ENCODE measurements at places on chromosomes 1 and 21.

DNA sequence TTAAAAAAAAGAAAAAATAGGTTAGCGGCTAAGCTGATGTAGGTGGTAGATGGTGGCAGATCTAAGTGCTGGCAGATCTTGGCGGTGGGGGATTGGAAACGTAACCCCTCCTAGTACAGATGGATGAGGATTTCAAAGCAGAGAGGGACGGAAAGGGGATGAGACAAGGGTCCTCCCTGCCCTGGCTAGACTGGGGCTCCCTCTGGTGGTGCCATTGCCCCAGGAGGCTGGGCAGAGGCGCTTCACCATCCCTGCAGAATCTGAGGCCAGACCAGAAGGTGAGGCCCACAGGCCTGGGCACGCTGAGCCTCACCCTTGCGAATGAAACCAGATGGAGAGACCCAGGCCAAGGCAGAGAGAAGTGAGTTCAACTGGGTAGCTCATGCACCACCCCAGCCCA lies 7.0 kb upstream of the PLEKHA6 start:
- DNase-seq, result no peak

GRCh38 chr1:160429702-160430535 lies 29.6 kb downstream of the VANGL2 start:
- no peak for DNase-seq

- DNase-seq, result no peak
Measured at GRCh38 chr1:33008051-33008914, 28.4 kb downstream of the AK2 start.

- no peak for DNase-seq
Measured at GRCh38 chr1:71908303-71908702, 374.0 kb downstream of the NEGR1 start.

- DNase-seq, result no peak
Measured at GRCh38 chr1:180231936-180232335, 1.9 kb downstream of the LHX4 start.

- DNase-seq, result no peak
Measured at GRCh38 chr1:160789702-160790611, 6.0 kb upstream of the LY9 start.

DNA sequence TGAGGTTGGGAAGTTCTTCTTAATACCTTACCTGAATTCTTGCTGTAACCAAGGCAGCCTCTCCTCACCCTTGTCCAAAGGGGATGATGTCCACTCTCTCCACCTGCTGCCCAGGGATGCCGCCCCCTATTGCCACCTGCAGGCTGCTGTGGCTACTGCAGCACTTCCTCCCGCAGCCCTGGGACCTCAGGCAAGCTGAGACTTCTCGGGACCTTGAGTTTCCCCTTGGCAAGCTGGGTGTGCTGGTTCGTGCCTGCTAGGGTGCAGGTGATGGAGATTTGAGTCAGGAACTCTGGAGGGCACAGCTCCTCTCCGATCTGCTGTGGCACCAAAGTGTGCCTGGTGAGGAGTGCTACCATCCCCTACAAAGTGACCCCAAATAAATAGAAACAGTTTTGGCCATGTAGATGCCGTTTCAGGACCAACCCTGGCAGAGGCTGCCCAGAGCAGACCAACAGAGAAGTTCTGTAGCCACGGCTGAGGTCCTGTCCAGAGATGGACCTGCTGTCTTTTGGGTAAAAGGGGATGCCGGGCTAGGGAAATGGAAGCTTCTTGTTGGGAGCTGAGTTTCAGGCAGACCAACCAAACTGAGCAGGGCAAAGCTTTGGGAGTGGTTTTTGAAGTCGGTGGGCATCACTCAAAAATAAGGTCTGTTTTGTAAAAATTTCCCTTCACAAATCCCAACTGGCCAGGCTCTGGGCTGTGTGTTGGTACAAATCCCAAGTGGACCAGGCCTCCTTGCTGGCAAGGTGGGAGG lies 31.7 kb downstream of the RUNX3 start:
- peak; percentile 31 for DNase-seq

- DNase-seq, result no peak
Measured at GRCh38 chr1:15325375-15326085, 78.5 kb downstream of the FHAD1 start.

DNA sequence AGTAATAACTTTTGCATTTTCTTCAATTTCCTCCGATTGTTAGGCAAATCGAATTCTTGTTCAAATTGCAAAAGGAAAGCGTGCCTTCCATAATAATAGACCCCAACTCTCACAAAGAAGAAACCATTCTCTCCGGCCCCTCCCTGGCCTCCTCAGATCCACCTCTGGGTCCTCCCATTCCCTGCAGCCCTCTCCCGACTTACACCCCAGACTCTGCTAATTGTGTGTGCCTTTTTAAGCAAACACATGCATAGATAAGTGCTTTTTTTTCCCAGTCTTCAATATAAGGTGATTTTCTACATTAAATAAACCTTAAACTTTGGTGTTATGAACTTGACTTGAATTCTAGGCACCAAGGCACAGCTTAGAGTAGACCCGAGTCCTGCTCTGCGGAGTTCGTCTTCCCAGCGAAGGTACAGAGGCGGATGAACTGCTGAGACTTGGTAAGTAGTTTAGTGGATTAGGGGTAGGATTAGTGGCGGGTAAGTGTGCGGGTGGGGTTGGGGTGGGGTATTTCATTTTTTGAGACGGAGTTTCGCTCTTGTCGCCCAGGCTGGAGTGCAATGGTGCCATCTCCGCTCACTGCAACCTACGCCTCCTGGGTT lies 1.5 kb downstream of the L1TD1 start:
- DNase-seq, result no peak

DNA sequence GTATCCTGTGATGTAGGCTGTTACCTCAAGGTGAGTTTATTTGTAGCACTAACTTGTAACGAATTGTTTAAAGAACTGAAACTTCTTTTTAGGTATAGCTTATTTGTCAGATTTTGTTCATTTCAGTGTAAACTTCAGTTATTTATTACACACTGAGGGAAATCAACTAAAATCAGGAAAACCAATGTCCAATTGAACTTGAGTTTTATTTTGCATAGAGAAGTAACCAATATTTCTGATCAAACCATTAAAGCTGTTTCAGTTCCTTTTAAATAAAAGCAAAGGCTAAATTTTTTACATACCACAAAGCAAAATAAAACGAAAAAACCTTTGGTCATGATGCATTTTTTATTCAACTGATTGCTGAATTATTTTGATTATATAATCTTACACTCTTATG lies 103.6 kb downstream of the CAMTA1 start:
- no peak for DNase-seq

GRCh38 chr1:175933801-175934200 lies 190.4 kb upstream of the TNR start:
- DNase-seq, result no peak

DNA sequence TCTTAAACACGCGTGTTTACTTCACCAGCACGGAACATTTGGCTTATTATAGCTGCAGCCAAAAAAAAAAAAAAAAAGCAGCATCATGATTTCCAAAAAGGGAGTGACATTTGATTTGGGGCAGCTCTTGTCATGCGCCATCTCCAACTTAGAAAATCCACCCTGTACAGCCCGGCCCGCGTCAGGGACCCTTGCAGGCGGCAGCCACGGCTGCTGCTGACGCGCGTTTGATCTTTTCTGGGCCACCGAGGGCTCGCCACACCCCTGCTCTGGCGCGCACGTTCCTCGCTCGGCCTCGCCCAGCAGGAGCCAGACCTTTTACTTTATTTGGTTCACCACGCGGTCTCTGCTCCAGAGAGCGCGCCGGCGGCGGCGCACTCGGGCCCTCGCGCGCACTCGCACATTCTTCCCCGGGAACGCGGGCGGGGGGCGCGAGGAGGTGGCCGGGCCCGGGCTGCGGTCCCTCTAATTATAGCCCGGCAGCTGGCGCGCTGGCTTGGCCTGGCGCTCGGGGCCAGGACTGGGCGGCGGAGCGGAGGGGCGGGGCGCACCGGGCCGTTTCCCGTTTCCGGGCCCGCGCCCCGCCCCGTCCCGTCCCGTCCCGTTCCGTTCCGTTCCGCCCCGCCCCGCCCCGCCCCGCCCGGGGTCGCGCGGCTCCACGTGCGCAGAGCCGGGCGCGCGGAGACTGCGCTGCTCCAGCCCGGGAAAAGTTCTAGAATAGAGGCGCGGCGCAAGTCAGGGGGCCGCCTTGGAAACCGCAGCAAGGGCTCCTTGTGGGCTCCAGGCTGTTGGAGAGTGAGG lies 10.2 kb downstream of the IRF2BP2 start:
- DNase-seq, result peak; percentile 86

DNA sequence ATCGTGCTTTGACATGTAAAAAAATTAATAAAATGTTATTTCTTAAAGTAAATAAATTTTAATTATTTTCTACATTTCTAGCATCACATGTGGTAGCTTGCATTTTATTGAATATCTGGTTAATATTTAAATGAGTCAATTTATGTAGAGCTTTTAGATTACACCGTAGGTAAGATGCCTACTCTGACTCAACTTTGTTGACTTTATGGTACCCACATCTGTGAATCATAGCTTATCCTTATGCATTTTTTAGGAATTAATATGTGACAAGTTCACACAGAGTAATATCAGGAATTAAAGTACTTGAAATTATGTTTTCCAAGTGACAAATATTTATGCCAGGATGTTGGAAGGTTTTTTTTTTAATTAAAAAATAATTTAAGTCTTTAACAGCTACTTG lies 120.7 kb downstream of the LEPR start:
- no peak for DNase-seq

DNA sequence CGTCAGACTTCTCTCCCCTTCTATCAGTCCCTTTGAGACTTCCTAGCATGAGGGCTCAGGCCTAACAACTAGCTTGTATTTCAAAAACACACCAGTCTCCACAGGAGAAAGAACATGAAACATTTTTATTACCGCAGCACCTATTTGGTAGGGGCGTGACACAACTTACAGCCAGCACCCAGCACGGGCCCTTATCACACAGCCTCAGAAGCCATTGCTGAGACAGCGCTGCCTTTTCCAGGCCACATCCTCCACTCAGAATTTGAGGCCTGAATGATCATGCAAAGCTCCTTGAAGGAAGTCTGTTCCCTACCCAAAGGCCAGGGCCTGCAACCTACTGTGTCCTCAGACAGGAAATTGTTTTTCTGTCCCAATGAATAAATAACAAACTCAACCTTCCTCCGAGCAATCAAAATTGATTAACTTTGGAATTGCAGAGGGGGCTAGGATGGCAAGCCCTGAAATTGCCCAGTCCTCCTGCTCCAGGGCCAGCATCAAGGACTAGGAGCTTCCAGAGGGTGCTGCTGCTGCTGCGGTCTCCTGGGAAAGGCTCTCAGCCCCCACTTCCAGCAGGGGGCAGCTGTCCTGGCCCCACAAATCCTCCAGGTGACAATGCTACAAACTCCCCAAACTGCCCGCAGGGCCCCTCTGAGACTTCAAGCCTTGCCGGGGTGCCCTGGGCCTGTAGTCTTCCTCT lies 94.3 kb upstream of the GALNT2 start:
- DNase-seq, result peak; percentile 69

DNA sequence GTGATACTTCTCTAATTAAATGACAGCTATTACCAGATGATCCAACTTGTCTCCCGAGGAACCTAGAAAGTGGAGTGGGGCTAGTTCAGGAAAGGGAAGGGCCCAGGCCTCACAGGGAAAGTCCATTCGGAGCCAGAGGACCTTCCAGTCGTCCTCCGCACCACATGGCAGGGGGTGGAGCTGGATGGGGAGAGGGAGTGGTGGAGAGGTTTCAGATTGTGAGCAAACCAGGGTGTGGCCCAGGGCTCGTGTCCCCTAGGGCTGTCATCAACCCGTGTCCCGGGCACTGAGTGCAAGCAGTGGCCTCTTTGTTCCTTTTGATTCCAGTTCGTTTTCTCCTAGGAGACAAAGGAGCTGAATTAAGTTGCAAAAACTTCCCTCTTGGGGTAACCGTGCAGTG lies 114.9 kb downstream of the HUNK start:
- DNase-seq, result no peak

DNA sequence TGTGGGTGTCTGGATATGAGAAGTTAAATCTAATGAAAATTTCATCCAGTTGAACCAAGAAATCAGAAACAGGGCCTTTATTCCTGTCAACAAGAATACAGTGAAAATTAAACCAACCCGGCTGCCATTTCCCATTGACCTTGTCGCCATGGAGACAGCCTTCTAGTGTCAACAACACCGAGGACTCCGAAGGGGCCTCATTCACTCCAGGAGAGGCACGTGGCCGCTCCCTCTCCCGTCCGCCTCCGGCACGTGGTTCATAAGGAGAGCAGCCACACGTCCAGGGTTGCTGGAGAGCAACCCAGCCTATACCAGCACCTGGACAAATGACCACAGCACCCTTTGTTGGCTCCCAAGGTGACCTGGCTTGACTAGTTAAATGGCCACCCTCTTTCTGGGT lies 120.3 kb upstream of the VAMP3 start:
- no peak for DNase-seq

DNA sequence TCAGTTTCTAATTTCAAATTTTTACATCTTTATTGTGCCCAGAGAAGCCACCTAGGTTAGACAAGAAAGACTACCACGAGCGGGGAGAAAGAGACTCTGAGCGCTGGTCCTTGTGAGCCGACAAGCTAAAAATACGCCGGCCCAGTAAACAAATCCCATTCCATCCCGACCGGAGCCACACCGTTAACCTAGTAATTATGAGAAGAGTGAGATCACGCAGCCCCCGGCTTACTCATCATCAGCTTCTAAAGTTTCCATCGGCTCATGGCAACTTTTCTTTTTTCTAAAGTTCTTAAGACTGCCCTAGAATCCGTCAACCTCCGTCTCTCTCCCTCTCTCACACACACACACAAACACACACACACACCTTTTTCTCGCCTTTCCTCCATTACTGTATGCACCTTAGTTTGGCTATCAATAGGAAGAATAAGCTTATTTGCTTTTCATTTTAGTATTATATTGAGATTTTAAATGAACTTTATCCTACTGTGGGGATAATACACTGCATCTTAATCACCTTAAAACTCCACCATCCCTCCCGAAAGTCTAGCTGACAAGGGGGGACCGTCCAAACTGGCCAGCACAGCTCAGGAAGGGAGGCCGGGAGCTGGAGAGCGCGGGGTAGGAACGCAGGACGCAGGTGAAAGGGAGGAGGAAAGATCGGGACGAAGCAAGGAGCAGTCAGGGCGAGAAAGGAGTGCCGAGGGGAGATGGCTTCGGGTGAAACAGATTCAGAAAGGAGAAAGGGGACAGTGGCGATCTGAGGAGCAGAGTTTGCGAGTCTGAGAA lies 728 bp downstream of the OTUD7B start:
- DNase-seq, result peak; percentile 39

GRCh38 chr1:183842795-183843144 lies 37.9 kb downstream of the RGL1 start:
- no peak for DNase-seq

DNA sequence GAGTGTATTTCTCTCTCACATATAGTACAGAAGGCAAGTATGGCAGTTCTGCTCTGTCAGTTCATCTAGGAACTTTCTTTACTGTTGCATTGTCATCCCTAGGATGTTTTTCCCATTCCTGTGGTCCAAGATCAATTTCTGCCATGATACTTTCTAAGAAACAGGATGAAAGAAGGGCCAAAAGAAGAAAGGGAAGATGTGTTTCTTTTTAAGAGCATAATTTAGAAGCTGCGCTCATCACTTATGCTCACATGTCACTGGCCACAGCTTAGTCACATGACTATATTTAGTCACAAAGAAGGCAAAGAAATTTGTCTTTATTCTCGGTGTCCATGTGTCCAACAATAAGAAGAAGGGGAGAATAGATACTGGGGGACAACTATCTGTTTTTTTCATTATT lies 7.0 kb upstream of the MAST2 start:
- DNase-seq, result no peak
